SHP77 (cell line): ENCODE measurements at places on chromosomes 6 and 20.

DNA sequence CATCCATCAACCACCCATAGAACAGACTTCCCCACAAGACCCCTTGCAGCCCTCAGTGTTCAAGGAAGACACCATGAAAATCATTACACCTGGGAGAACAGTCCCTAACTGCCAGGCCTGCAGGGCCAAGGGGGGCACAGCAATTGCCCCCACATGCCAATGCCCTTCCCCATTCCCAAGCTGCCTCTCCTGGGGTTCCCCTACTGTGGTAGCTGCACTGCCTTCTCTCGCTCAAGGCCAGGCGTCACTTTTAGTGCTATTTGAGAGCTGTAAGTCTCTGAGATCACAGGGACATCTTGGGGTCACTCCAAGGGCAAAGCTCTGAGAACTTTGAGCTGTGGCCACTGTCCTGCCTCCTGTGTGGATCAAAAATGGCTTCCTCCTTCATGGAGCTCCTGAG, 6.0 kb upstream of the ACSS1 start:
- no peak for DNase-seq

- DNase-seq, result no peak
Observed at GRCh38 chr6:128070406-128070805, 169.5 kb upstream of the THEMIS start.

GRCh38 chr20:46399401-46399800, 7.0 kb downstream of the ELMO2 start:
- no peak for DNase-seq

GRCh38 chr20:58408603-58409246, 19.7 kb downstream of the VAPB start:
- no peak for DNase-seq

- DNase-seq, result no peak
Observed at GRCh38 chr6:168161371-168161750, 82.3 kb upstream of the FRMD1 start.

- no peak for DNase-seq
Observed at GRCh38 chr6:81084776-81085430, 667.6 kb downstream of the TENT5A start.
